ENCODE measurements at places on chromosomes 2 and 18.

GRCh38 chr2:109592905-109593304 lies 20.9 kb downstream of the SEPTIN10 start:
- no peak for DNase-seq

- DNase-seq, result no peak
These were observed 106.6 kb upstream of the UPP2 start for GRCh38 chr2:157995117-157995516.

- DNase-seq, result no peak
These were observed 79.8 kb upstream of the PDE1A start for GRCh38 chr2:182506606-182507005.

GRCh38 chr2:726169-726568 lies 49.0 kb upstream of the TMEM18 start:
- no peak for DNase-seq

DNA sequence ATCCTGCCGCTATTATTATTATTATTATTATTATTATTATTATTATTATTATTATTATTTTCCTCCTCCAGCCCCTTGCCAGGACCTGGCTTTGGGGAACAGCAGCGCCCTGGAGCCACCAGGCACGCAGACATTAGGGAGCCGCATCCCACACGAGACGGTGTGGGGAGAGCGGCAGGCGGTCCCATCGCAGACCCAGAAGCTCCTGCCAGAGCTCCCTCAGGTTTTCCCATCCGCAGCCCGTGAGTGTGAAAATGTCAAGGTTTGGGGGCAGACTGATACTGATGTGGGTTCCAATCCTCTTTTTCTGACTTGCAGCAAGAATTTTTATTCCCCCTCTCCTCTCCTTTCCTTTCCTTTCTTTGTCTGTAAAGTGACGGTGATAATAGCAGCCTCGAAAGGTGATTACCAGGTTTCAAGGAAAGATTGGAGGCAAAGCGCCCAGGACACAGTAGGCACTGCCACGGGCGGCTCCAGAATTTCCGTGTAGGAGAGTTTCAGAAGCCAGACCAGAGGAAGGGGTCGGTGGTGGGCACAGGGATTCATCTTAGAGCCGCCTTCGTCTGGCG lies 816 bp downstream of the SCTR start:
- DNase-seq, result no peak

- no peak for DNase-seq
These were observed 4.6 kb downstream of the CCNYL1 start for GRCh38 chr2:207716056-207716455.

DNA sequence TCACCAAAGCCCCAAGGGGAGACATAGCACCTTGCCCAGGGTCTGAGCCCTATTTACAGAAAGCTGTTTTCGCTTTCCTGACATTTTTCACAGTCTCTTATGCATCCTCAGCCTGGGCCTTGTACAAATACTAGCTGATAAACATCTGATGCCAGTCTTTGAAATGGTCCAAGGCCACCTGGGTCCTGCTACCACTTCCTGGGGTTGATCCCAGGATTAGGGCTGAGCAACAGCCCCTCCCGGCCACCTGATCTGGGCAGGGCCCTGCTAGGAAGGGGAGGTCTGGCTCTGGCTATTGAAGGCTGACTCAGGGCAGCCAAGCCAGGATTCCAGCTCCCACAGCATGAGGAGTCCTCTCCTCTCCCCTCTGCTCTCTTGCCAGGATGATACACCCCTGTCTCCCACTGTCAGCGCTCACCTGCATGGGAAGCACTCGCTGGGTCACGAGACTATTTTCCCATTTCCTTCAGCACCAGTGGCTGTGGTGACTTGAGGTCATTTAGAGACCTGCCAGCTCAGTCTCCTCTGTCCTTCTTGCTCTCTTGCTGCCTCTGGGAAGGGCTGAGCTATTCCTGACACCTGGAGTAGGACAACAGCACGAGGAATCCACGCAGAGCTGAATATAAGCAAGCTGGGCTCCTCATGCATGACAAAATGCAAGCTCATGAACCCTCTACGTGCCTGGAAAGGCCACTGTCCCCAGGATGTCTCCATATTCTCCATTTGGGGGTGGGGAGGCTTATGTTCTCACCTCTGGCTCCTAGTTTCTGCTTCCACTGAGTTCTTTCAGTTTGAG lies 53.0 kb upstream of the LGALSL start:
- DNase-seq, result no peak

GRCh38 chr2:197516393-197516761 lies 511 bp downstream of the MOB4 start:
- peak; percentile 26 for DNase-seq

DNA sequence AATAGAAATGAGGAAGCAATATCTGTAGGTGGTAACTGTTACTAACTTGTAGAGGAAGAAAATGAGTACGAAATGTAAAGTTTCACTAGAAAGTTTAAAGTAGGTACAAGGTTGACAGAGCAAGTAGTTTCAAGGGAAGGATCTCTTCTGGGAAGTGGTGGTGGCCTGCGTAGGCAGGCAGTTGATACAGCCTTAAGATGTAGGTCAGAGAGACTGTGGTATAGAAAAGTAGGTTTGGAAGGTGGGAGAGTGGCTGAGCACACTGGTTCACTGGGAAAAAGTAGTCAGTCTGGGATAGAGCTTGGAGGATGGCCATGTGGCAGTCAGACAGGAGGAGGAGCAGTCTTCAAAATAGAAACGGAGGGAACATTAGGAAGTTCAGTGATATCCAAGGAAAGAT lies 23.5 kb downstream of the KDM3A start:
- no peak for DNase-seq

GRCh38 chr2:239638376-239638775 lies 237.6 kb upstream of the HDAC4 start:
- DNase-seq, result no peak

DNA sequence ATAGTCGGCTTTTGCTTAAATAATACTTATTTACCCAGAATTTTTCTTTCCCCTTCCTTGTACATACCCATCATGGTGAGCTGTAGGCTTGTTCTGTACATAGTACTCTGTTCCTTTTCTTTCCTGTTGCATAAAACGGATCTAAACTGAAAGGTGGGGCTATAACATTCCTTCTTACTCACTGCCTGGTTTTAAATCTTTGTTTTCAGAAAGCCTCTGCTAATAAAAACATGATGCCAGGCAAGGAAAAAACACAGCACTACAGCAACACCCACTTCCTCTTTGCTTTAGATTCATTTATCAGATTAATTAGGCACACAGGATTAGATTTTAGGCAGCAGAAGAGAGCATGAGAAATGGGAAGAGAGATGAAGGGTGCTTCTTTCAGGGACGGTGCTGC lies 19.6 kb upstream of the STON1 start:
- no peak for DNase-seq

DNA sequence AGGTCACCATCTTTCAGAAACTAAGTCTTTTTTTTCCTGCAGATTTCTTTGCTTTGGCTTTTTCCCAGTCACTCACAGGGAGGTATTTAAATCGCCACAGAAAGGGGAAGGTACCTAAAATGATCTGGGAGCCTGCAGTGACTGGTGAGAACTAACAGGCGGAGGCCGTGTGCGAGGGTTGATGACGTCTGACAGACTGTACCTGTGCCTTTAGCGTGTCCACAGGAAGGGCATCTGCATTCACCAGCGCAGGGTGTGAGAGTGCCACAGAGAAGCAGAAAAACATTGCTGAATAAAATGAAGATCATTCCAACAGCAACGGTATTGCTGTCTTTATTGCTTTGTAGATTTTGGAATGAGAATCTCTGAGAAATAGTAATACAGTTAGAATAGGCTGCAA lies 5.7 kb downstream of the CTDP1 start:
- no peak for DNase-seq

GRCh38 chr18:59001721-59002120 lies 137.0 kb downstream of the ZNF532 start:
- no peak for DNase-seq

DNA sequence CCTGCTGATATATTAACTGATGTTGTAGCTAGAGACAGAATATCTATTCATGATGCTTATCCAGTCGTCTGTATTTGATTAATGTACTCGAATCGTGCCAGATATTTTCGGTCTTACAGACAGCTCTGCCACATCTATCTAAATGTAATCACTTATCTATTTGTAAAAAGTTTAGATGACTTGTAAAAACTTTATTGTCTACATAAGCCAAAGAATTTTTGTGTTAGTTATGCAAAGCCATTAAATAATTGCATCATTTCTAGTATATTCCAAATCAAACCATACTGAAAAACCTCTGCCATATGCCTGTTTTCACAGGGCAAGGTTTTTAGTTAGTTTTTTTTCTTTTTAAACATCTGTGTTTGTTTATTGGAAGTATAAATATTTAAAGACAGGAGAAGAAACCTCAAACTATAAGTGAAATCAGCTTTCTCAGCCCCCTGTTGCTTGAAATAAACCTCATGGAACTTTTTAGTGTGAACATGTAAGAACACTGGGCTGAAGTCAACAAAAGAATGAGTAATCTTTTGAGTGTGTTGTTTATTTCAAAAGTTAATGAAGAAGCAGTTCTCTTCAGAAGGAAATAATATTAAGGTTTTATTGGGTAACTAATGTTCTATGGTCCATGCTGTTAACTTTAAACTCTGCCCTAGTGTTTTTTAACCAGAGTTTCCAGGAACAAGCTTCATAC lies 657.6 kb upstream of the SYT4 start:
- DNase-seq, result no peak

- no peak for DNase-seq
These were observed 155.8 kb upstream of the LRP1B start for GRCh38 chr2:142286618-142287017.

DNA sequence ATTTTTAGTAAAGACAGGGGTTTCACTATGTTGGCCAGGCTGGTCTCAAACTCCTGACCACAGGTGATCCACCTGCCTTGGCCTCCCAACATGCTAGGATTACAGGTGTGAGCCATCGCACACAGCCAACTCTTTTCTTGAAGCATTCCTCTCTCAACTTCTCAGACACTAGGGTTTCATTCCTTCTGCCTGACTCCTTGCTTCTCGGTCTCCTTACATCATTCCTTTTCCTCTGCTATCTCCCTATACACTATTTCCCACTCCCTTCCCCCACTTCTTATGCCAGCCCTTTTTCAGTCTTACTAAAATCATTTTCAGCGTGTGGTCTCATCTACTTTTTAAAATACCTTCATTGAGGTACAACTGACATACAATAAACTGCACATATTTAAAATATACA lies 6.1 kb downstream of the SOS1 start:
- DNase-seq, result no peak

DNA sequence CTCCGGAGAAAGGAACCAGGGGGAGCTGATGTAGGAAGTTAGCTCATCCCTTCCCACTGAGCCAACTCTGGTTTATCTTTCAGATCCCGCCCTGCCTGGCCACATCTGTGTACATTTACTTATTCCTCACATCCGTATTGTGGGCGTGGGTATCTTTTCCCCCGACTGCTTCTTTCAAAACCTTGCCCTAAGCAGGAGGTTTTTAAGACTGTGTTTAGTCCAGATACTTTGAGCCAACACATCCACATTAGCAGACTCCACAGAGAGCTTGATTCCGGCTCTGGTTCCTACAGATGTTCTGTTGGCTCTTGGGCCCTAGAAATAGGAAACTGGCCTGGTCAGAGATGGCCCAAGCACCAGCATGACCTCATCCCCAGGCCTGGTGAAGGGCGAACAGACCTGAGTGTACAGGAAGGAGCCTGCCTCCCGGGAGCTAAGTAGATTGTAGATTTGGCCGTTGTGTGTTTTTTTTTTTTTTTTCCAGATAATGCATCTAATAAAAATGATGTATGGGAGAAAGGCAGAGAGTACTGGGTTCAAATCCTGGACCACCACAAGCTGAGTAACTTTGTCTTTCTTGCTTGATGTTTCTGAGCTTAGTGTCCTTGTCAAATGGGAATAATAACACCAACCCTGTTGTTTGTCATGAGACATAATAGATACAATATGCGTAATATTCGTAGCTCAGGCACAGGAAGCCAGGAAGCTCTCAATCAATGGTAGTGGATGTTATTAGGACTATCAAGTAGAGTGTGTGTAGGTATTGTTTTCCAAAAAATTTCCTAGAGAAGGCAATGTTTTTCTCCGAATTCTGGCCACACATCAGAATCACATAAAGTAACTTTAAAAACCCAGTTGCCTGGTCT lies 92.3 kb downstream of the PRKCE start:
- peak; percentile 65 for DNase-seq

- DNase-seq, result no peak
These were observed 118.8 kb upstream of the EPB41L3 start for GRCh38 chr18:5662586-5663090.

- no peak for DNase-seq
These were observed 370.7 kb upstream of the RAB12 start for GRCh38 chr18:8238507-8238906.

DNA sequence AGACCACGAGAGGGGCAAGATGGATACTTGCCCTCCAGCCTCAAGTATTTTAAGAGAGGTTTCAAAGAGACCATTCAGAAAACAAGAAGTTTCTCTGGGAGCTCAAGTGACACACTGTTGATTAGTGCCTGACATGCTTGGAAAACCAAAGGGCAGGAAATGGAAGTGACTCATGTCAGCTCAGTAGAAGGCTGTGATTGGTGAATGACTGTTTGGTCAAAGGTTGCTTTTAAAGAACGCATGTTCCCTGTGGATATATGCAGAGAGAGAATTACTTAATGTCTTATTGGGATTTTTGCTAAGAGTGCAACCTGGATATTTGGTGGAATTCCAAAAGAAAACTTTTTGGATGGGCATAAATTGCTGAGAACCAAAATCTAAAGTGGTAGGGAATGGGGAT lies 549.9 kb downstream of the XIRP2 start:
- peak; percentile 69 for DNase-seq

DNA sequence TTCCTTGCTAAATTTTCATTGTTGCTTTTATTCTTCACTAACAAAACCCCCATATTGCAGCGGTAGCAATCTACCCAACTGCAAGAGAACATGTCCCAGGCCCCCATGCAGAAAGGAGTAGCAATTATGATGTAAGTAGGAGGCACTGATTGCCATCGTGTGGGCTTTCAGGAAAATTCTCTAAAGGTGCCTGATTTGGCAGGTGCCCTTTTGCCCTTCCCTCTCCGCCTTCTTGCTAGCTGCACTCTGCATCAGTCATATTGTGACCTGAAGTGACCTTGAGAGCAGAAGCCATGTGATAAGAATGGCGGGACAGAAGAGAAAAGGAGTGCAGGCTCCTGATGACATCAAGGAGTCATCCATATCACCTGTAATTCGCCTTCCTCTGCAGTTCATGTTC lies 112.1 kb downstream of the NCKAP5 start:
- no peak for DNase-seq

DNA sequence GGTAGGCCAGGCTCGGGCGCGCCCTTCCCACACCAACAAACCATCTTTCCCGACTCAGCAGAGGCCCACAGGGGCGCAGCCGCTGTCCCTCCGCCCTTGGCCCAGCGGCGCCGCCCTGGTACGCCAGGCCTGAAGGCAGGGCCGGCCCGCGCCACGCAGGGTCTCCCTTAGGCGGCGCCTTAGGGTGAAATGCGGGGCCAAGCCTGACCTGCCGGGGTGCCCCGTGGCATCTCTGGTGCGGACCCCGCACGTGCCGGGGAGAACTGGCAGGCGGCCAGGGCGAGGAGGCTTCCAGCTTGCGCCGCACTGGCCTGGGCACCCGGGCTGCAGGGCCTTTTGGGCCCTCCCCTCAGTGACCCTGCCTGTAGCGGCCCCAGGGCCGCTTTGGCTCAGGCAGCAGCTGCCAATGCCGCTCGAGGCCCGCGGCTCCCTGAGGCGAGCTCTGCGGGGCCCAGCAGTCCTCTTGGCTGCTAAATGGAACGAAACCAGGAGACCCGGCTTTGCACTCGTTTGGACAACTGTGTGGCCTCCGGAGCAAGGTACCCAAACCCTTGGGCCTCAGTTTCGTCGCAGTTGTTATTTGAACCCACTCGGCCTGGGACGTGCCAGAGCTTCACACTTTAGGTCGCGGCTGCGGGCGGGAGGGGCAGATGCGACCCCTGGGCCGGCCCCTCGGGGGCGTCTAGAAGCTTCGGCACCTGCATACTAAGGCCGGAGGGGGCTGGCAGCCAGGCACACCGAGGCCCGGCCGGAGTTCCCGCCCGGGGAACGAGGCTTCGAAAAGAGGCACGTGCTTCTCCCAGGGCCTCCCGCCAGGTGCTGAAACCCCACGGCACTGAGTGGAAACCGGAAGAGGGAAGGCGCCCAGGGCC lies 8.5 kb downstream of the OTX1 start:
- no peak for DNase-seq
